ENCODE measurements at places on chromosomes 3 and 15.

GRCh38 chr3:30002797-30003196, 603.6 kb upstream of the TGFBR2 start:
- DNase-seq = no peak

GRCh38 chr3:36075491-36075890, 304.8 kb upstream of the STAC start:
- no peak for DNase-seq

- DNase-seq = no peak
Measured at GRCh38 chr3:117844676-117845075, 1135.1 kb downstream of the TUSC7 start.

- no peak for DNase-seq
Measured at GRCh38 chr15:55743729-55744655, 1.0 kb upstream of the PRTG start.

- DNase-seq = peak; percentile 41
Measured at GRCh38 chr3:131794766-131795388, 239.9 kb downstream of the CPNE4 start.

- no peak for DNase-seq
Measured at GRCh38 chr3:107716734-107717133, 194.0 kb downstream of the BBX start.

GRCh38 chr3:52093756-52094545, 37.6 kb upstream of the DUSP7 start:
- DNase-seq = no peak

GRCh38 chr3:61152071-61152470, 99.2 kb downstream of the FHIT start:
- no peak for DNase-seq

- DNase-seq = no peak
Measured at GRCh38 chr15:101348643-101349042, 53.6 kb upstream of the SNRPA1 start.

- no peak for DNase-seq
Measured at GRCh38 chr3:5098346-5098745, 23.7 kb upstream of the ARL8B start.

DNA sequence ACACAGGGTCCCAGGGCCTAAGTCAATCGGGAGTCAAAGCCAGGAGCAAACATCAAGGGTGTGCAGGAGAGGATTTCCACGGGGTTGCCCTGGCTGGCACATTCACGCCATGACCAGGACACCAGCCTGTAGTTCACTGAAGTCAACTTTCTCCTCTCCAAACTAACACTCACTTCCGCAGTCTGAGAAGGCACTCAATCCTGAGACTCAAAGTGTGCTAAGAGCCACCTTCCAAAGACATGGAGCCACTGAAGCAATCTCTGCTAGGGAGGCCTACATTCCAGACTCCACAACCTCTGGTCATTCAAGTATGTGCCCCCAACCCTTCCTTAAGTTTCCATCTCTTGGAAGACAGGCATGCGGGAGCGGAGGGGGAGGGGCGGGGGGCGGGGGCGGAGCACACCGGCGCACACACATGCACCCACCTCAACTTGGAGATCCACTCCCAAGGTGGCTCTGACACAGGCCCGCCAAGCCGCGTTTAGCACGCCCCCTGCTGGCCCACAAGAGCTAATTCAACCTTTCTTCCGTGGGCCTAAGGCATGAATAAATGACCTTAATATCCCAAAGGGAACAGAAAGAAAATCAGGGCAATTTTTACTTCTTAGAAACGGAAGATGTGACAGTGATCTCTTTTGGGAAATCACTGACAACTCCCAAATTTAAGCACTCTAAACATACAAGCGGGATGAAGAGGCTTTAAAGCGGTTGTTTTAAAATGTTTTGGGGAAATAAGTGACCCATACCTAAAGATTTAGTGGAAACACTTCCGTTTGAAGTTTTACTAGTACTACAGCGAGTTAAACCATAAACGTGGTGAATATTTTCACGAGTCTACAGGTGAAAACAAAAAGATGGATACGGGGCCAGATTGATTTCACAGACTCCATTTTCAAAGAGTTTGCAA, 162.5 kb upstream of the CHRNA7 start:
- DNase-seq = peak; percentile 24

GRCh38 chr3:59606638-59607266, 556.9 kb upstream of the CFAP20DC start:
- no peak for DNase-seq

- no peak for DNase-seq
Measured at GRCh38 chr15:90750186-90750585, 33.0 kb downstream of the BLM start.

GRCh38 chr3:181616088-181617070, 95.3 kb upstream of the SOX2 start:
- no peak for DNase-seq

DNA sequence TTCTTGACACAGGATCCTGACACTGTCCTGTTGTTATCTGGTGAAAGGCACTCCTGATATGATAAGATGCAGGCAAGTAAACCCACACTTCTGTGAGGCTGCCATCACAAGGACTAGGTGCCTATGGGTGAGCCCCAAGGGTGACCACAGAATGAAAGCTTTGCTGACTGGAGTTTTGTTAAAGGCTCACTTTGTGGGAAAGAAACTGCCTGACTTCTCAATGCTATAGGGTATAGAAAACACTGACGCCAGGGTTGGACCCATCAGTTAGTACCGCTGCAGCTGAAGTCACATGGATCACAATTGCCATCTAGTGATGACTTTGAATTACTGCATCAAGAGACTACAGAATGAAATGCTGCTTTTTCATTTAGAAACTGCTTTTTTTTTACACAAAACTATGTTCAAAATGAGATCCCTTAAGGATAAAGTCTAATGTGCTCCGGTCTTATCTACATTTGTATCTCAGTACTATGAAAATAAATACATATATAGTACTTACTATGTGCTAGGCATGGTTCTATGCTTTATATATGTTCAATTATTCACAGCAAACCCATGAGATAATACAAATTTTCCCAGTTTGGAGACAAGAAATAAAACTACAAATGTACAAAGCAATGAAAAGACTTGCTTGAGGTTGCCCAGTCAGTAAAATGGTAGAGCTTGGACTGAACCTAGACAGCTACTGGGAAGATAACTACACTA, 64.2 kb upstream of the CMSS1 start:
- peak; percentile 7 for DNase-seq

DNA sequence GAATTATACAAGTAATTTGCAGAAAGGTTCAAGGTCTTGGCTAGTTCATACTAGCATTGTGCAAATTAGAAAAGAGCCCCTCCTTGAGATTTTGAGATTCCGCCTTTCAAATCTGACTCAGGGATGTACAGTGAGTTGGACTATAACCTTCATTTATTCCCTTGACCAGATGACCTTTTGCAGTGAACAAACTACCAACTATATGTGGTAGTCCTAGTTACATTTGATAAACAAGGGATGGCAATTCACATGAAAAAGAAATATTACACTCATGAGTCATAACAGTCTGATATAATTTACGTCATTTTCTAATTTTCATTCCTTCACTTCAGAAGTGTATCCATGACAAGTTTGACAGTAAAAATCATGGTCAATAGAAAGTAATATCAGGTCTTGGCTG, 860.4 kb downstream of the ROBO1 start:
- no peak for DNase-seq

DNA sequence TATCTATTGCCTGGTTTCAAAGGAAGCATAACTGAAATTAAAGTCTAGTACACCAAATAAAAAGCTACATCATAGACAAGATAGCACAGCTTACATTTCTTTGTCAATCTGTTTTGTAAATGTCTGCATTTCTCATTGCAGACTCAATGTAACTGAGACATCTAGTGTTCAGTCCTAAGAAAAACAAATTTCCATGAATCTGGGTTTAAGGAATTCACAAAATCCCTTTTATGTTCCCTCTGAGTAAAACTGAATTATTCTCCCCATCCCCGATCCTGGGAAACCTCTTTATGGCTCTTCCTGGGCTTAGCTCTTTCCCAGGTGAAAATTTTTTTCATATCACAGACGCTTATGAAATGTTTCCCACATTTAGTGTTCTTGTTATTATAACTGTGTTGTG, 21.6 kb upstream of the RASA2 start:
- DNase-seq = no peak

DNA sequence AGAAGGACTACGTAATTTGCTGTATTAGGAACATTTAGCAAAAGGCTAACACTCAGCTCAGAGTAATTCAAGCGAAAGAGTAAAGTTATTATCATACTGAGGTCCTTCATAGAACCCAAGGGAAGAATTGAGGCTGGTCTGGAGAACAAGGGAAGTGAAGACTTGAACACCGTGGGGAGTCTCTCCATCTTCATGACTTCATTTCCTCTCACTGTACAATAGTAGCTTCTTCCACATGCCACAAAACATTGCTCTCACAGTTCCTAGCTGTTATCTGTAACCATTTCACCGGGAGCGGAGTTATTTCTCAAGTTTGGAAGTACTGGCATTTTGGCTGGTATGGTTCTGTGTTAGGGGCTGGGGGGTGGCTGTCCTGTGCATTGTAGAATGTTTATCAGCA, 69.7 kb downstream of the MAGI1 start:
- DNase-seq = no peak

GRCh38 chr15:69852482-69852881, 245.2 kb downstream of the TLE3 start:
- DNase-seq = no peak

DNA sequence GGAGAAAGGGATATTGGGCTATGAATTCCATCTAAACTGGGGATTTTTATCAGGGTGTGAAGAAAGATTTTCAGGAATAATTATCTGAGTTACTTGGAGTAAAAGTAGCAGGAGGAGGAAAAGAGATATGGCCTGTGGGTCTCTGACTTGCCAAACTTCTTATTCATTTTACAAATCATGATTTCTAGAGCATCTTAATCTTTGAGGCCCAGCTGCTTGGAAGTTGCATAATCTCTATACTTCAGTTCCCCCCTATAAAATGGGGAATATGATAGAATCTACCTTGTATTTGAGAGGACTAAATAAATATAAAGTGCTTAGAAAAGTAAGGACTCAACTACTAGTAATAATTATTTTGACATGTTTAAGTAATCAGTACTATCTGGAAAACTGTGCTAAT, 11.0 kb upstream of the GABPB1 start:
- no peak for DNase-seq

DNA sequence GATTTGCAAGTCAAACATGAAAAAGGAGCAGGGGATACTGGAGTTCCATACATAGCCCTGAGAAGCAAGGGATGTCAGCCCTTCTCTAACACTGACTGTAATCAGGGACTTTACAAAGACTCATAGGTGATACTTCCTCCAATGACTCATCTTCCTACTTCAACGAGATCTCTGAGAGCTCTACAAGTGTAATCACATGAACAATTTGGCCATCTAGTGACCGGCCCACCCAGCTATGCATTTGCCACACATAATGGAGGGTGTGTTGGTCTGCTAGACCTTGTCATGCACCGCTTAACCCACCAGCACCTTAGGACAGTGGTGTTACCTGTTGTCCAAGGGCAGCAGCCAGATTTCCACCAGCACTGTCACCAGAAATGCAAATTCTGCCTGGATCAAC, 75.3 kb downstream of the NCEH1 start:
- no peak for DNase-seq

DNA sequence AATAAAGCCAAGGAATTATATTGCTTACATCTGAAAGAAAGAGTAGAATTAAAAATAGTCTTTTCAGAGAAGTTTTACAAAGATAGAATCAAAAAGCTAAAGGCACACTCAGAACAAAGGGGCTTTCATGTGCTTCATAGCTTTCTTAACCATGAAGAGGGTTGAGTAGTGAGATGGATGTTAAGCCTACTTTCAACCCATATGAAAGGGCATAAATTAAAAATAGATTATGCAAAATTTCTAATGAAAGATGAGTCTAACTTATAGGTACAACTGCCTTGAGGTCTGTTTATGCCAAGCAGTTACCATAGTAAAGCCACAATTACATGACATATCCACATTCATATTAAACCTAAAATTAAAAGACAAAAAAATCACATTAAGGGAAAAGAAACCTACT, 223.3 kb upstream of the ARHGEF26 start:
- DNase-seq = no peak

- no peak for DNase-seq
Measured at GRCh38 chr3:164250923-164251322, 827.4 kb downstream of the SI start.

DNA sequence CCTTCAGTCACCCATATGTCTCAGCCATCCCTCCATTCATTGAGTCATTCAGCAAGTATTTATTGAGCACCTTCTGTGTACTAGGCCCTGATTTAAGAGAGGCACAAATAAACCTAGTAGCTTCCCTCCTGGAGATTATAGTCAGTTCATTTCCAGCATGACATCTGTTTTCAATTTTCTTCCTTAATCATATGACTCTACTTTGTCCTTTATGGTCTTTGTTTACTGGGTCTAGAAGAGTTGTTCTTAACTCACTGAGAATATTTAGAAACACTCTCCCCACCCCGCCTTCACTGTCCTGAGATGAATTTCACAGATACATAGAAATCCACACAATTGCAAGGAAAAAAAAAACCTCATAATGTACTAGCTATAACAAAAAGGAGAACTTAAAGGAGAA, 44.8 kb upstream of the ADAMTS9 start:
- DNase-seq = no peak

- DNase-seq = no peak
Measured at GRCh38 chr3:172270557-172271166, 177.6 kb downstream of the GHSR start.

DNA sequence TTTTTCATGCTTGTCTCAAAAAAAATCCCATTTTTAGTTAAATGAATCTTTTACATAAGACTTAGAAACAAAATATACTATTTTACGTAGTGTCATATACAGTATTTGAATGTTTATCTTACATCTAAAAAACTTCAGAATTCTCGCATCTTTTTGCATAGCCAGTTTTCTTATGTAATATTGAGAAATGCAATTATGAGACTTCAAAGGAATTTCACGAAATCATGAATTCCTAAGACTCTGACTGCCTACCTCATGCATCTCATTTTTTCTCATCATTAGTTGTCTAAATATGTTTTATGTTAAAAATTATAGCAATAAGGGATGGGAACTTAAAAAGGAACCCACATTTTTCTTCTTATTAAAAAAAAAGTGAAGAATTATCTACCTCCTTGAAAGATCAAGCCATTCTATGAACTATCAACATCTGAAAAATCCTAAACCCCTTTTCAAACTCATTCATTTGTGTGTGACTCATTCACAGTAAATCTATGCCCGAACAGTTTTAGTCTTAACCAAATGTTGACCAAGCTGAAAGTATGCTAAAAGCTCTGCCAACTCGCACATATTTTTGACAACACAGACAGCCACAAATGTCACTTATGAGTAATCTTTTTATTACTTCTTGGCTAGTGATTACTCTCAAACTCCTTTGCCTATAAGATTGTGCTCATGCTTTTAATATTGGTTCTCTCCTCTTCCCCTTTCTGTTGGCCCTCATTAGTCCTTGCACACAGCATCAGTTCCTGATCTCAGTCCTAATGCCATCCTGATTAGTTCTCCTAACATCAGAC, 115.9 kb downstream of the DCLK3 start:
- DNase-seq = no peak

DNA sequence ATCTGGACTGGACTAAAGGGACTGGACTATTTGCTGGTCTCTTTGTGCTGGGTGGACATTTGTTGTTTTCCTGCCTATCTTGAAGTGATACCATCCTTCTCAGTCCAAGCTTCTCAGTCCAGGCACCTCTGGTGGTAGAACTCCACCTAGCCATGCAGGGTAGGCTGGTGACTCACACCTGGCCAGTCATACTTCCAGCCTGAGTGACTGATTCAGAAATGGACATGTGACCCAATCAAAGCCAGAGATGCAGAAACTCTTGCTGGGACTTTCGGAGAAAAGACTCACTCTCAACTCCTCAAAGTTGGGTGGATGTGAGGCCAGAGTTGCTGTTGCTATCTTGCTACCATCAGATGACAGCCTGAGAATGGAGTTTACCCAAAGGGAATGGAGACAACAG, 5.6 kb upstream of the ASB14 start:
- no peak for DNase-seq

- DNase-seq = no peak
Measured at GRCh38 chr3:171799501-171799900, 10.8 kb downstream of the PLD1 start.
